ENCODE measurements at places on chromosomes 13 and 19.

- no peak for DNase-seq
Measured at GRCh38 chr13:63651394-63651793, 2235.7 kb upstream of the PCDH20 start.

DNA sequence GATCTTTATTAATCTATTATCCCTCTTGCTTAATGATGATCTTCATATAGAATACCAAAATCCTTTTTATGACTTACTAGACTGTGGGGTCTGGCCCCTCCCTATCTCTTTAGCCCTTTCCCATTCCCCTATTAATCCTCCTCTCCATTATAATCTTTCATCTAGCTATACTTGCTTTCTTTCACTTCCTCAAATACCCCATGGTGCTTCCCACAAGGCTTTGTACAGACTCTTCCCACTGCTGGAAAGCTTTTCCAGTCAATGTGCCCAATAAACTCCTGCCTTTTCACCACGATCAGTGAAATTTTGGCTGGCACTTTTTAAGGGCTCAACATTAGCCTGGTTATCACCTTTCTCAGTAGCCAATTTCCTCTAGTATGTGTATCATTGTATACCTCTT is 3.2 kb upstream of the EBPL start:
- DNase-seq: no peak

GRCh38 chr13:52454459-52454819 is 839 bp upstream of the CKAP2 start:
- DNase-seq: no peak

- no peak for DNase-seq
Measured at GRCh38 chr19:39858541-39858940, 12.4 kb upstream of the FBL start.

GRCh38 chr19:1011831-1012333 is 9.0 kb downstream of the TMEM259 start:
- DNase-seq: no peak

- DNase-seq: no peak
Measured at GRCh38 chr13:46530084-46530935, 22.7 kb upstream of the LRCH1 start.

- no peak for DNase-seq
Measured at GRCh38 chr19:47268028-47268427, 6.7 kb upstream of the INAFM1 start.

DNA sequence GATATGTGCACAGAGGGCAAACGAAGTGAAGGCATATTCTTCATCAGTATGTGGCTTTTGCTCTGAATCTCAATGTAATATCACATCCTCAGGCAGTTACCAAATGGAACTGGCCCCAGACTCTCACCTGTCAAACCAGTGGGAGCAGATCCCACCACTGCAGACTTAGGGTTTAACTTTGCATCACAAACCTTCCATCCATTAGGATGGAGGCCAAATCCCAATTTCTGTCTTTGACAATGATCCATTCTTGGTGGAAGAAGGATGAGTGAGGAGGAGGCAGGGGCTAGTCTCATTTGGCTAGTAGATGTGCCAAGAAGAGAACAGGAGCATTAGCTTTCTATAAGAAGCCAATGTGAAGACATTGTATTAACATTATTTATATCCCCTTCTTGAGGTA is 413.5 kb upstream of the SPRY2 start:
- no peak for DNase-seq

DNA sequence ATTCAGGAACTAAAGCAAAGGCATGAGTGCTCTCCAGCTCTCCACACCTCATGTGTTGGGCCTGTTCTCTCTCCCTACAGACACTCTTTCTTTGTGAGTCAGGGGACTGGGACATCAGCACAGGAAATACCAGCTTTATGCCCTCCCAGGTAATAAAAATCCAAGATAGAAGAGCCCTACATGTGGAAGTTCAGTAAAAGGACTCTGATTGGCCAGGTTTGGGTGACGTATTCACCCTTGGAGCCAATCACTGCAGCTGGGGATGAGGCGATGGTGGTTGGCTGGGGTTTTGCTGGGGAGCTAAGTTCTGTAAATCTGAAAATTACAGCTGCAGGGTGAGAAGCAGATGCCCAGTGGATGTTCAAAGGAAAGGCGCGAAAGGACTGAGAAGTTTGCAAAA is 32.5 kb downstream of the CCDC70 start:
- DNase-seq: no peak

DNA sequence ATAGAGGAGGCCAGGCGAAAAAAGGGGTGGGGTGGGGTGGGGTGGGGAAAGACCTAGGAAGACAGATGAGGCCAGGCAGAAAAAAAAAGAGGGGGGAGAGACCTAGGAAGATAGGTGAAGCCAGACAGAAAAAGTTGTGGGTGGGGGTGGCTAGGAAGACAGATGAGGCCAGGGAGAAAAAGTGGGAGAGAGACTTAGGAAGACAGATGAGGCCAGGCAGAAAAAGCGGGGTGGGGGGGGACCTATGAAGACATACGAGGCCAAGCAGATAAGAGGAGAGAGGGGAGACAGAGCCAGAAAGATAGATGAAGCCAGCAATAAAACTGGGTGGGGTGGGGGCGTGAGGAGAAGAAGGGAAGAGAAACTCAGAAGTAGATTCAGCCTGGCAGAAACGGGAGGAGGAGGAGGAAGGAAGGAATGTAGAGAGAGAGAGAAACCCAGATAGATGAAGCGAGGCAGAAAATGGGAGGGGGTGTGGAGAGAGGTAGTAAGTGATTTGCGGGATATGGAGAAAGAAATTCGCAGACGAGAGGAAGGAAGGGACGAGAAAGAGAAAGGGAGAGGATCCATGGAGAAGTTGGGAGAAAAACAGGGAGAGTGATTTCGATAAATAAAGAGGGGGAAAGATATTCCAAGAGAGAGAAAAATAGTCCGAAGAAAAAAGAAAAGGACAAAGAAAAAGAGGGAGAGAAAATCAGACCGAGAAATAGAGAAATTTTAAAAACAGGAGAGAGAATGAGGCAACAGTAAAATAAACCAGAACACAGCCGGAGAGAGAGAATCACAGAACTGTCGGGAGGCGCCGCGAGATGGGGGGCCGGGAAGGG is 12.2 kb upstream of the CACNG6 start:
- DNase-seq: no peak

- no peak for DNase-seq
Measured at GRCh38 chr19:2983351-2984214, 6.2 kb downstream of the TLE6 start.

- no peak for DNase-seq
Measured at GRCh38 chr19:29247872-29248271, 34.9 kb upstream of the UQCRFS1 start.
